T-helper 17 cell (primary cell): ENCODE measurements at places on chromosomes 2 and 18. TPM values are rescaled to one million over a fixed set of nuclear protein-coding genes. Genes with fewer than 3 reads are reported as not detected.

DNA sequence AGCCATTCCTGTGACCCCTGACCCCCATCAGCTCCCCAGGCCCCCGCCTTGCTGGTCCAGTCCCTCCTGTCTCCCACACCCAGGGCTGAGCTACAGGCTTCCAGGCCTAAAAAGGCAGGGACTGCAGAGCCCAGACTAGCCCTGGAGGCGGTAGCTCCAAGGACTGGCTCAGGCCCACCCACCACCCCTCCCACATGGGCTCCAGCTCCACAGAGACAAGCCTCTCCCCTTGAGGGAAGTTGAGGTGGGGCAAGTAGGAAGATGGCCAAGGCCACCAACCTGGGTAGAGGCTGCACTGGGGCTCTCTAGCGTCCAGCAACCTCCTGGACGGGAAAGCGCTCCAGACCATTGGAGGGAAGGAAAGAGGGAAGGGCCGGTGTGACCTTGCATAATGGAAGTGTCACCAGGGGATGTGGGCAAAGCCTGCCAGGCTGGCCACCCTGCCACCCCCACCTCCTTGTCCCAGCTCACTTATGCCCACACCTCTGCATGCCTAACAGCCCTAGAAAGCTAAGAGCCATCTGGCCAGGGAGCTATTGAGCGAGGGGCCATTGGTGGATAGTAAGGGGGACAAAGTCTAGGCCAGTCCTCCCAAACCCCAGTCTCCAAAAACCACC lies 63.1 kb downstream of the TNS1 start:
- DNase-seq, result no peak

The IL1RN gene
- 1.2 TPM for total RNA-seq

DNA sequence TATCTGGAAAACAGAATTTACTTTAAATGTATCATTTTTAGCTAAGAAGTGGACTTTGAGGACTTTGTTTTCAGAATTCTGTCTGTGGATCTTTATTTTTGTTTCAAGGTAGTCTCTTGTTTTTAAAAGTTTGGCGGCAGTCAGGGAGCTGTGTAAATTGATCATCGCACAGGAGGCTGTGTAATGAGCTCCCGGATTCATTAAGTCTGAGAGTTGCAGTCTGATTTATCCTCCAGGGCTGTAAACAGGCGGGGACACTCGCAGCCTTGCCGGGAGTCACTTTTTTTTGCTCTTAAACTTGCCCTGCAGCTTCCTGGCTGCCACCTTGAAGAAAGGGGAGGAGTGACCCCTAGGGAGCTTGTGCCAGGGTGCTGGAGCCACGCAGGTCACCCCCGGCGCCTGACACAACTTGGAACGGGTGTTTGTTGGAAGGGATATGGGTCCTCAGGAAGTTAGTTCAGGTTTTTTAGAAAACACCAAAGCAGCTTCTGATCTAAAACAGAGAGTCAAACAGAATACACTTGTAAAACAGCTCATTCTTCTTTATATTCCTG lies 76.2 kb downstream of the DCDC2C start:
- DNase-seq, result no peak

GRCh38 chr2:240983361-240983995 lies 14.9 kb upstream of the SNED1 start:
- peak; percentile 23 for DNase-seq

DNA sequence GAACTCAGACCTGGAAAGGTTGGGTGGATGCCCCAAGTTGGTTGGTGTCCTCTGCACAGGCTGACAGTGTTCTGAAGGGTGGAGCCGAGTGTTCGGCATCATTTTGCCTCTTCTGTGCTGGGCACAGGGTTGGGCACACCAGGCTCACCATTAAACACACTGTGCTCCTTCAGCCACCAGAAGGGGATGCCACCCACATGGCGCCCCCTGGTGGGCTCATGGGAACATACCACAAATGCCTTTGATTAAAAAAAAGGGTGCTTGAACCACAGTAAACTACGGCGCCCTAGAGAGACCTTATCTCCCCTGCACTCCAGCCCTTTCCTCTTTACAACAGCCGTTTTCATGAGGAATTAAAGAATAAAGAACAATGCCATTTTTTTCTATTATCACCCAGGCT lies 89.4 kb downstream of the CELF4 start:
- DNase-seq, result no peak

The SP100 gene
- 220 TPM for total RNA-seq

DNA sequence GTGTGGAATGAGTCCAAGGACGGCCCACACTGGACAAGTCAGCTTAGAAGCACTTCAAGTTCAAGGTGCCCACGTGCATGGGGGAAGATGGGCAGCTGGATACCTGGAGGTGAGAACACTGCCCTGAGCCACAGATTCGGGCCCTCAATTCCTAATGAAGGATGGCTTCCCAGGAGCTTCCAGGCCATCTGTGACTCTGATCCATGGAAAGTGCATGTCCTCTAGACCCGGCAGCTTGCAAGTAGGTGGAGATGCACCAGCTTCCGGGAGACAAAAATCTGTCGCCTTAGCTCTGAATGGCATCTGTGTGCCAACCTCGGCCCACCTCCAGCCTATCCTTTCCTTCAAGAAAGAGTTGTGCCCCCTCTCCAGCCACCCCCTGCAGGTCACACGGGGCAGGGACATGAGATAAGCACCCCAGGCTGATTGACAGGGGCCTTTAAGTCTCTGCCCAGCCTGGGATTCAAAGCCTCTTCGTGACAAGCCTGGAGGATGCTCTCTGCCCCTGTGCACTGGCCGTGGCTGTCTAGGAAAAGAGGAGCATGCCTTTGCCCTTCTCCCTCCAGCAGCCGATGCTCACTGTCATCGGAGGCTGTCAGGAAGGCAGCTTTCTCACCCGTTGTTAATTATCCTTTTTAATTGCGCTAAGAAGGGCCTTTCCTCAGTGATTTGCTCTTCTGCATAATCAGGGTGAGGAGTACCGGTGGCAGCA lies 65.5 kb downstream of the BIN1 start:
- DNase-seq, result no peak

DNA sequence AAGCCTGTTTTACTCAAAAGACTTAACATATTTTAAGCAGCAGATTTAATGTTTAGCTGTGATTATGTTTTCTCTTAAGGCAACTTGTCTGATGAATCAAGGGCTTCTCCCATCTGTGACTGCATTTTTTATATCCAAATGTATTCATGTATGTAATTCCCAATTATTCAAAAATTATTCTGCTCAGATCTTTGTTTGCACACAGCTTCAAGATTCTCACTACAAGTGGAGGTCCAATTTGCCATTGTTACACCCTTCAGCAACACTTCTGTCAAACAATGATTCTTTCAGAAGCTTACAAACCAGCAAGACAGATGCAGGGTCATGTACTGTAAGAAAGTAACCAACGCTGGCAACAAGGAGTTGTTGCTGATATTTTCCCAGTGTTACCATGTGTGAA lies 5.9 kb upstream of the LRPPRC start:
- no peak for DNase-seq

DNA sequence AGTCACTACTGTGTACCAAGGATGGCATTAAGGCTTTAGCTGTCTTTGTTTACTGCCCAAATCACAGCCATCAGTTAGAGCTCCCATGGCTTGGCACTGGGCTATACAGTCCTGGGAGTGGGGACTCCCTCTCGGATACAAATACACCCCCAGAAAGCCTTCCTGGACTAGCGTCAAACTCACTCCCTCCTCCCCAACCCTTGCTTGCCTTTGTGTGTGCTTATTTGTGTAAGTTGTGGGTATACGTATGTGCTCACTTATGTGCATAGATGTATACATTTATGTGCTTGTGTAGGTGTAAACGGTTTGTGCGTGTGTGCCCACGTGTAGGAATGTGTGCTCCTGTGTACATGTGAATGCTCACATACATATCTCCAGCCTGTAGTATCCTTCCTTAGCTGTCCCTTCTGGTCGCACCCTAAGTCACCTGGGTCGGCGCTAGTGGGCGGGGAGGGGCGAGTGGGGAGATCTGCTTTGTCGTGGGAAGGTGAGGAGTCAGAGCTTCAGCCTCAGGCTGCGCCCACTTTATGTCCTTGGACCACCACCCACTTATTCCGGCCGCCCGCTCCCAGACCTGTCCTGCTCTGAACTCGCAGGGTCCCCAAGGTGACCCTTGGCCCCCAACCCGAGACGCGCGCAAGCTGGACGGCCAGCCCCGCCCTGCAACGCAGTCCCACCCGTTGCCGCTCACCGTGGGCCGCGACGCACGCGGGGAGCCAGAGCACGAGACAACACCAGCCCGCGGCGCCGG lies 461 bp downstream of the PRADC1 start:
- DNase-seq, result no peak

DNA sequence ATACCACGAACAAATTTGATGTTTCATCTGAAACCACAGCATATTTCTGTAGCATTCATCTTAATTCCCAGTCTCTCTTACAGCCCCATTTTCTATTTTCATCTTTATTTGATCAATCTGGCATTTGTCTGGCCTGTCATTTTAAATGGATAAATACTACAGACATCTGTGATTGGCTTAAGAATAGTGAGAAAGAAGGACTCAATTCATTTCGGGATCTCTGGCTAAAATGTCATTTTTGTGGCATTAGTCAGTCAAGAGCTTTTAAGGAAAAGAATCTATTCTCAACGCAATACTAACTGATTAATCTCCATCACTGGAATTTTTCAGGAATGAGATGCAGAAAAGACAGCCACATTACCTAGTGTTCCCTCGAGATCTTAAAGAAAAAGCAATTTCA lies 585.9 kb downstream of the IRS1 start:
- no peak for DNase-seq
